Stimulated activated CD4-positive, alpha-beta T cell treated with anti-CD3 and anti-CD28 coated beads, Interleukin-1b, Interleukin-23, amount 100 ng/mL, for 1 hour (primary cell): ENCODE measurements at places on chromosomes 3 and 15.

DNA sequence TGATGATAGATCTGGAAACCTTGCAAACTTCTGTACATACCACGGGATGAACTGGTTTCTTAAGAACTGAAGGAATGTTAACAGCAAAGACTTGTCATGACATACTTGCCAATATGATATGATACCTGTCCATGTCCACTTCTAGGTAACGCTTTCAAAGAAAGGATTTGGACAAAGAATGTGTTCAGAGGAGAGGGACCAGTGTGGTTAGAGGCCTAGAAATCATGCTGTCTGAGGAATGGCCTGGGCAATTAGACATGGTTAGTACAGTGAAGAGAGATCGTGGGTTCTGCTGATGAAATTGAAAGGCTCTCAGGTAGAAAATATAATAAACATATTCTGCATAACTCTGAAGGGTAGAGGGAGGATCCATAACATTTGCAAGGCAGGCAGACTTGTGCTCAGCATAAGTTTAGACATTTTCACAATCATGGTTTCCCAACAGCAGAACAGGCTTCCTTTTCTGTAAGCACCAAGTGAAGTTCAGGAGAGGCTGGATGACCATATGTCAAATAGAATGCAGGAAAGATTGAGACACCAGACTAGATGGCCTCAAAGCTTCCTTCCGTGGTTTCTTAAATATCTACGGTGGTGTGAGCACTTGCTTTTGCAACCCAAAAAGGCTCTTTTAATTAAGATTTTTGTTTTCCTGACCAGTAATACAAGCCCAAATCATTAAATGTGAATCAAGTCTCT lies 39.9 kb downstream of the TGFBR2 start:
- DNase-seq: no peak

GRCh38 chr3:72818092-72818773 lies 30.0 kb downstream of the SHQ1 start:
- DNase-seq: no peak

GRCh38 chr3:192645437-192645836 lies 81.9 kb downstream of the FGF12 start:
- no peak for DNase-seq

- no peak for DNase-seq
Observed at GRCh38 chr15:60077581-60078359, 73.7 kb downstream of the FOXB1 start.

GRCh38 chr3:44132061-44132460 lies 109.6 kb upstream of the TOPAZ1 start:
- DNase-seq: no peak

DNA sequence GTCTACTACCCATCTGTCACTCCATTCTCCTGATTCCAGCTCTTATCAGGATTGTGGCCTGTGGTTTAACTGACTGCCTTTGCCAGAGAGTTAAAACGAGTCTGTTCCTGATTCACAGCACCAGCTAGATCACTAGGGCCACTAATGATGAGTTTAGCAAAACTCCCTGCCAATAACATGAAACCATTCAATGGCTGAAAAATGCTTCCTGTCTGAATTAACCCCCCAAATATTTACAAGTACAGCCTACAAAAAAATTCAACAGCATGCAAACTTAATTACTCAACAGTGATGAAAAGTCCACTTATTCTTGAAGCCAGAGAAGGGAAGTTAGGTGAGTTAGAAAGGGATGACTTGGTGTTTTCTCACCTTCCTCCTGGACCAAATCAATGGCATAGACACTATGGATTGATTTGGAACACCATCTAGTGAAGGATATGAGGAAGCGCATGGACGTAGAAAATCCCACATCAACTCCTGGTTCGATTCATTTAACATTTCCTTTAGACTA lies 141.4 kb downstream of the TGFBR2 start:
- no peak for DNase-seq

- no peak for DNase-seq
Observed at GRCh38 chr3:193768070-193768394, 175.0 kb downstream of the OPA1 start.

GRCh38 chr3:122092460-122093165 lies 37.5 kb downstream of the CD86 start:
- no peak for DNase-seq

- no peak for DNase-seq
Observed at GRCh38 chr3:168738527-168739325, 643.0 kb upstream of the GOLIM4 start.

DNA sequence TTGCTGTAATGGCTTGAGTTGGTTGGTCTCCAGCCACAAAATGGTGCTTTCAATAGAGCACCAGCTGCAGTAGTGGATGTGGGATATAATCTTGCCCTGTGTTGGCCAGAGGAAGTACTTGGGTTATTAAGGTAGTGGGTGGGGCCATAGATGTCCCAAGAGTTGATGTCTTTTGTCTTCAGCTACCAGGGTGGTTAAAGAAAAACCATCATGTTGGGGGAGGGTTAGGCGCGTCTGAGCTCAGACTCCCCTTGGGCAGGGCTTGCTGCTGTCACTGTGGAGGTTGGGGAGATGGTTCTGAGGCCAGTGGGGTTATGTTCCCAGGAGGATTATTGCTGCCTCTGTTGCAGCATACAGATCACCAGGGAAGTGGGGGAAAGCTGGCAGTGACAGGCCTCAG lies 46.9 kb upstream of the GADL1 start:
- no peak for DNase-seq

GRCh38 chr15:42832576-42832975 lies 88.0 kb downstream of the TTBK2 start:
- no peak for DNase-seq

- no peak for DNase-seq
Observed at GRCh38 chr15:78023865-78024518, 53.5 kb downstream of the TBC1D2B start.

- DNase-seq: no peak
Observed at GRCh38 chr15:48602358-48603122, 43.0 kb downstream of the FBN1 start.

- DNase-seq: no peak
Observed at GRCh38 chr3:108486338-108486737, 24.1 kb downstream of the MYH15 start.

DNA sequence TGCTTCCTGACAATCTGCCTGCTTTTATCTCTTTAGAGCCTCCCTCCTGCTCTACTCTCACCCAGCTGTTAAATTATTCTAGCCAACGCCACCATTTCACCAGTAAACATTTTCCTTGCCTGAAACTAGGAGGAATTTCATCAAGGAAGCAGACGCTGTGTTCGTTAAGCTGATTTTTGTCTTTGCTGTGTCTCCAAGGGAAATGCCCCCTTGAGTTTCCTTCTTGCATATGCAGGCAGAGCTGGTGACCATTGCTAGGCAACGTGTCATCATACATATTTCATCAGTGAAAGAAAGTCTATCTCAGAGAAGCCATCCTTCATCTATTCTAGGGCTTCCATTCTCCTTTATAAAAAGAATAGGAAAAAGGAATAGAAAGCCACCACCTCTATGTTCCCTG lies 87.0 kb upstream of the ST8SIA2 start:
- no peak for DNase-seq

DNA sequence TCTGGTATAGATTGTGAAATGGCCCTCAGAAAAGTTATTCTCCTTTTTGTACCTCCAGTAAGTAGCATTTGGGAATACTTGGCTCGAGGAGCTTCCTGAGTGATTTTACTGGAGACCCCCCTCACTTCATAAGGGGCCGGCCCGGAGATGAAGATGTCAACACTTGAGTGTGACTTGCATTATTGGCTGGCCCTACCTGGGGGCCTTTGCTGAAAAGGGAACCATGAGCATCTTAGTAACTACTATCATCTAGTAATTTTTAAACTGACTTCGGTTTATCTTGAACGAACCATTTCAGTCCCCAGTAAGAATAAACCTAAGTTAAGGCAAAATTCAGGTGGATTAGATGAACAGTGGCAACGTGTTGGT lies 1.3 kb downstream of the FAIM start:
- no peak for DNase-seq

GRCh38 chr3:124963755-124964154 lies 29.2 kb upstream of the MUC13 start:
- DNase-seq: no peak

- DNase-seq: no peak
Observed at GRCh38 chr3:69880069-69880640, 119.4 kb upstream of the SAMMSON start.

GRCh38 chr3:60202052-60202726 lies 1049.1 kb downstream of the FHIT start:
- DNase-seq: no peak

DNA sequence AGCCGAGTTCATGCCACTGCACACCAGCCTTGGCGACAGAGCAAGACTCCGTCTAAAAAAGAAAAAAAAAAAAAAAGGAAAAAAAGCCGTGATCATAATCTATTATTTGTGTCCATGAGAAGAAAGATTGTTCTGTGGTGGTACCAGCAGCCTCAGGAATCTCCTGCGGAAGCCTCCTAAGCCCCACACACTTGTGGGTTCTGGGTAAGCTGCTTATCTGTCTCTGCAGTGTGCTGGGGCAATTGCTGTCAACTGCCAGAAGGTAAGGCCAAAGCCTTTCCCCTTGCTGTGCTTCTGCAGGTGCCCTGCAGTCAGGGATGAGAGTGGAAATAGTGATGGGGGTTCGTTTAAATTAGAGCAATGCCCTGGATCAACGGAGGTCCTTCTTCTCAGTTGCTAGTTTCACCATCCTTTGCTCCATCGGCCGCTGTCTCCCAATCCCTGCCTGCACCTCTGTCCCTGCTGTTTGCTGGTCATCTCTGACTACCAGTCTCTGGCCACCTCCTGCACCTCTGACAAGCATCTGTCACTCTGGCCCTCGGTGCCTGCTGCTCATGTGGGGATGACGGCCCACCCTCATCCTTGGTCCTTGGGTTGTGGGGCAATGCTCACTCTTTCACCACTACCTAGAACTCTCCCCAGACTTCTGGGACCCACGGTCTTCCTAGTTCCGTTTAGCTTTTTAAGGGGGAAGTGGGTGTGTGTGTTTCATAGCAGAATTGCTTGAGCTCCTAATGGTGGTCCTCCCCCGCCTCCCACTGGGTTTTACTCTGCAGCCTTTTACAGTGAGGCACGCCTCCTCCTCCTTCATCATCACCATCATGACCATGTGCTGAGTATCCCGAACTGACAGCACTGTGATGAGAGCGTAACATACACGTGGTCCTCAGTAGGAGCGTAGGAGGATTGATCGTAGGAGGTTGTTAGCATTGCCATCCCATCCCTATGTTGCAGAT lies 25.5 kb downstream of the CHRD start:
- DNase-seq: no peak

DNA sequence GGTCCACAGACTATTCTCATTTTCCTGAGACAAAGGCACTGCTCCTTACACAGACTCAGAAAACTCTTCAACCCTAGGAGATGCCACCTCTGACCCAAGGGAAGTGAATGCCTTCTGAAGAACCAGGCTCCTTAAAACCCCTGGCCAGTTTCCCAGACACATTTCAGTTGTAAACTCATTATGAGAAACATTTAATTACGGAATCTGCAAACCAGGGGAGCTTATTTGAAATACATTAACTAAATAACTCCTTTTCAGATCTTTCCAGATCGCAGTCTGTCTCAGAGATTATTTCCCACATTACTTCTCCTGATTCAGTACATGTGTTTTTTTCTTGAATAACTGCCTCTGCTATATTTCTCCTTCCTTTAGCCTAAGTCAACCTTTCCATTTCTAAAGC lies 17.6 kb downstream of the MYO5A start:
- DNase-seq: no peak

GRCh38 chr15:90860942-90861675 lies 7.3 kb upstream of the FURIN start:
- no peak for DNase-seq

- no peak for DNase-seq
Observed at GRCh38 chr3:171258316-171258715, 201.9 kb downstream of the TNIK start.
